Activated CD4-positive, alpha-beta memory T cell treated with anti-CD3 and anti-CD28 coated beads, Interleukin-2, amount 10 ng/mL, durations not matched to agents 7 days and 5 days (primary cell): ENCODE measurements at places on chromosomes 1 and 21.

GRCh38 chr1:179351281-179351680 is 14.5 kb upstream of the AXDND1 start:
- no peak for DNase-seq

- no peak for DNase-seq
Measured at GRCh38 chr1:163168053-163168452, 34.7 kb downstream of the RGS5 start.

DNA sequence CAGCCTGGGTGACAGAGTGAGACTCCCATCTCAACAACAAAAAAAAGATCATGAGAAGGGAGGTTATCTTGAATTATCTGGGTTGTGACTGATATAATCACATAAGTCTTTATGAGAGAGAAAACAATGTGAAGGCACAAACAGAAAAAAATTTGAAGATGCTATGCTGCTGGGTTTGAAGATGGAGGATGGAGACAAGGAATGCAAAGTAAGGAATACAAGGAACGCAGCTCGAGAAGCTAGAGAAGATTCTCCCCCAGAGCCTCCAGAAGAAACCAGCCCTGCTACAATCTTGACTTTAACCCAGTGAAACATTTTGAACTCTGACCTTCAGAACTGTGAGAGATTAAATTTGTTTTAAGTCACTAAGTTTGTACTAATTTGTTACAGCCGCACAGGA is 15.1 kb downstream of the EVI5 start:
- DNase-seq: no peak

- DNase-seq: no peak
Measured at GRCh38 chr1:112002514-112002913, 13.0 kb upstream of the KCND3 start.

- DNase-seq: no peak
Measured at GRCh38 chr1:91014475-91014874, 7.4 kb downstream of the ZNF644 start.

DNA sequence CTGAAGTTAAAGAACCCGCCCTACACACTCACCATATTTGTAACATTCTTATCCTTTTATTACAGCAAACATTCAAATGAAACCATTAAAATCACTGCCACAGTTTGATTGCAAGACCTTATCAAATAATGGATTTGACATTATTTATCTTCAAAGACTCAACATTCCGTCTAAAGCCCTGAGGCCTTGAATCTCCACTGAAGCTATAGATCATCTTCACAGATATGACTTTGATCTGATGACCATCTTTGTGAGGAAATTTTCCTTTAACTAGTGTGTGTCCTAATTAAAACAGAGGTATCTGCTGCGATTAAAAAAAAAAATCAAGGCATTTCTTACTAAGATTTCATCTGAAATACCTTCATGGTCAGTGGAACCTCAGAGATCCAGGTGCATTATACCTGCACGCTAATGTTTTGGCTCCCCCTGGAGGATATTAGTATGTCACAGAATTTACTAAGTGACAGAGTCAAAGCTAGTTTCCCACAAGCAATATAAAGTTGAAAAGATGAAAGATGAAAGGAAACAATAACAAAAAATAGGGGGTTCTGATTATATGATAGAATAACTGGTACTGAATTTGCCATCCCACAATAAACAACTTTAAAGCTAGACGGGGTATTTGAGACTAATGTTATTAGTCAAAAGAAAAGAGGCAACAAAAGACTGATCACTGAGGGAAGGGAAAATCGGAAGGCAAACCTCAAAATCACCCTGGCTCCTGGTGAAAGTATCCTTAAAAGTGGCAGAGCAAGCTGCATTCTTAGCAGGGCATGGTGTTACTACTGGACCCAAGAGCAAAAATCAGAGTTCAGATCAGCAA is 923.4 kb downstream of the NCAM2 start:
- DNase-seq: no peak

DNA sequence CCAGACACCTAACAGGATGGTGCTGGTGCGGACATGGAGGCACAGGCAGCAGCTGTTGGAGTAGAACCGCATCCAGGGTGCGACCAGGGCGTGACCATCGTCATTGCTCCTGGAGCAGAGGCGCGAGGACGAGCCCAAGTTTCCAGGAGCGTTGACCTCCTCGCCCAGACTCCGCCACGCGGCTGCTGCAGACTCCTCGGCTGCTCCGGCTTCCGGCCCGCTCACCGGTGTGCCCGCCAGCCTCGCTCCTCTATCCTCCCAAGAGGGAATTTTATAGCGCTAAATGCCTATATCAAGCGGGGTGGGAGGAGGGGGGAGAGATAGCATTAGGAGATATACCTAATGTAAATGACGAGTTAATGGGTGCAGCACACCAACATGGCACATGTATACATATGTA is 5.3 kb upstream of the S100A12 start:
- DNase-seq: no peak

DNA sequence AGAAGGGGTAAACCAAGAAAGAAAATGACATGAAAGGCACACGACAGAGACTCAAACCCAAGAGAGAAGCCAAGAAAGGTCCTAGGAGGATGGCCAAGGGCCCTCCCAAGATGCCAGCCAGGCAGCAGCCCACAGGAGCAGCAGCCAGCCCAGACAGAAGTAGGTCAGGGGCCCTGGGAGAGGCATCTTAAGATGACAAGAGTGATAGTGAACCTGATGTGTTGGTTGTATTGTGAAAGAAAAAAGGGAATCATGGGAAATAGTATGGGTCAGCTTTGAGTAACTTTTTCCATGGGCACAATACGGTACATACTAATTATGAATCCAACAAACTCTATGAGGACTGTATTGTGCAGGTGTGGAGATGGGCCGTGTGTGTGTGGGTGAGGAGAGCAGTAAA is 3.3 kb downstream of the CCSAP start:
- no peak for DNase-seq

DNA sequence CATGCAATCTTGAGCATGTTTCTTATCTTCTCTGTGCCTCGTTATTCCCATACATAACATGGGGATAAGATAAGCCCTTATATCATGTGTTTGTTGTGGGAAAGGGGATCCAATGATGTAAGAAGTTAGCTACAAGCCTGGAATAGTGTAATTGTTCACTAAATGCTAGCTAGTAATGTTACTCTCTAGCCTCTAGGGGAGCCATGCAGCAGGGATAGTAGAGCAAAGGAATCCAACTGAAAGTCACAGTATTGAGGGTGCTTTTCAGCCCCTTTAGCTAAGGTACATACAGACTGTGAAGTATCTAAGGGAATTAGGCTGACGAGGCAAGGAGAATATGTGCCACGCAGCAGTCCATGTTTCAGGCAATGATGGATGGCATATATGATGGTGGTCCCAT is 46.9 kb downstream of the IL23R start:
- no peak for DNase-seq
